ENCODE measurements at places on chromosomes 1 and 21.
A peak's percentile ranks its signal among the peaks of the same experiment; 100 is the strongest.

DNA sequence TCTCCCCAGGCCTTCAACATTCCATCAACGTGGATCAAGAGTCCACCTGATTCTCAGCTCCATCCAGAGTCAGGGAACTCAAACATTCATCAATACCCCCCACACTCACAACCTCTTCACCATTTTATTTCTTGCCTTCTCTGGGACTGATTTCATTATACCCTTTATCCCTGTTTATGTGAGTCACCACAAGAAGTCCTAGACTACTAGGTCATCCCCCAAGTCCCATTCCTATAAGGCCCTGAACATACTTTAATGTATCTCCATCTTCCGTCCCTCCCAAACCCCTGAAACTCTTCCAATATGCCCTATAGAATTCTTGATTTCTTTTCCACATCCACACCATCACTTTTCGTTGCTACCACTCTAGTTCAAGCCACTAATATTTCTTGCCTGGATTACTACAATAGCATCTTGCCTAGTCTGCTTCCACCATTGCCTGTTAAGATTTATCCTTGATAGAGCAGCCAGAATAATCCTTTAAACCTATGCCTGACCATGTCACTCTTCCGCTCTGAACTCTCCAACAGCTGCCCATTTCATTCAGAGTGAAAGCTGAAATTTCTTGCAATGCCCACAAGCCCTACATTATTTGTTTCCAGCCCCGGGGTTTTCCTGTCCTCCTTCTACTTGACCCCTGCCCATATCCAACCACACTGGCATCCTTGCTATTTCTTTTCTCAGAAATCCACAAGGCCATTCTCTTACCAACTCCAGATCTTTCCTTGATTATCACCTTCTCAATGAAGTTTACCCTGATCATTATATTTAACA is 9.4 kb upstream of the SAMD13 start:
- DNase-seq, result no peak

DNA sequence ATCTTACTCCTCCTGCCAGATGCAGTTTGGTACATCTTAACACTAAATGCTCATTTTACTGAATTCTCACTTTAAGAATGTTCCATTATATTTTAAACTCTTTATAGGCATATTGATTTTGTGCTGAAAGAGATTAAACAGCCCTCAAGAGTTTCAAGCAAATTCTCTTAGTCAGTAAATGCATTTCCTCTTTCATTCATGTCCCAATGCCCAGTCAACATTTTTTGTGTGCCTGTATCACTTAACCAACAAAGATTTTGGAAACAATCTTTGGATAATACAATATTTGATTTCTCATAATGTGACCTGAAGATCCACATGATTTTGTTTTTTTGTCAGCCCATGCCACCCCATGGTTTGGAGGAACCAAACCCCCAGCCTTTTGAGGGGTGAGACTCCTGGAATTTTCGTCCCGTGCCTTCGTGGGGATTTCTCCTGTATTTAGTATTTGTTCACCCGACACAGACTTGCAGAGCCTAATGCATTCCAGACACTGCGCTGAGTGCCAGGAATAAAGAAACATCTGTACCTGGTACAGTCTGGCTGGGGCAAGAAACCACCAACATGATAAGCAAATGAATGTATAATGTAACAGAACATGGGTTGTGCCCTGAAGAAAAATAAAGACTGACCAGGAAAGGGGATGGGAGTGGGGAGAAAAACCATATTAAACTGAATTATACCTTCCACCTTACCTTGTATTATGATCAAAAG is 47.1 kb upstream of the ETS2 start:
- DNase-seq, result no peak

- DNase-seq, result no peak
Observed at GRCh38 chr1:4786055-4786454, 131.6 kb downstream of the AJAP1 start.

DNA sequence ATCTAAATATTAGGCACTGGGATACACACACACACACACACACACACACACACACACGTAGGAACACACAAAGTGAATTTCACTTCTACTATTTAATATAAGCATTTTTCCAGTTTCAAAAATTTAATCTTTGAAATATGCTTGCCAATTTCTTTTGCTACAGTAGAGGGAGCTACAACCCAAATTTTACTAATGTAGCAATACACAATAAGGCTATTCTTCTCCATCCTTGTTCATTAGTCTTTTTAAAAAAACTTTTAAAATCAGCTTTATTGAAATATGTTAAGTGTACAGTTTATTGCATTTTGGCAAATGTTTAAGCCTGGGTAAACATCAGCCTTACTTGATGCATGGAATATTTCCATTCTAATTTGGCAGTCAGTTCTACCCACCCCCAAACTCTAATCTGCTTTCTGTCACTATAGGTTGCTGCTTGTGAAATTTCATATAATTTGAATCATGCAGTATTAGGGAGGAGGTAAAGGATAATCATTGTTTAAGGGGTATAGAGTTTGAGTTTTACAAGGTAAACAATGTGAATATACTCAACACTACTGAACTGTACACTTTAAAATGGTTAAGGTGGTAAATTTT is 93.0 kb upstream of the TENT5C start:
- peak; percentile 46 for DNase-seq

DNA sequence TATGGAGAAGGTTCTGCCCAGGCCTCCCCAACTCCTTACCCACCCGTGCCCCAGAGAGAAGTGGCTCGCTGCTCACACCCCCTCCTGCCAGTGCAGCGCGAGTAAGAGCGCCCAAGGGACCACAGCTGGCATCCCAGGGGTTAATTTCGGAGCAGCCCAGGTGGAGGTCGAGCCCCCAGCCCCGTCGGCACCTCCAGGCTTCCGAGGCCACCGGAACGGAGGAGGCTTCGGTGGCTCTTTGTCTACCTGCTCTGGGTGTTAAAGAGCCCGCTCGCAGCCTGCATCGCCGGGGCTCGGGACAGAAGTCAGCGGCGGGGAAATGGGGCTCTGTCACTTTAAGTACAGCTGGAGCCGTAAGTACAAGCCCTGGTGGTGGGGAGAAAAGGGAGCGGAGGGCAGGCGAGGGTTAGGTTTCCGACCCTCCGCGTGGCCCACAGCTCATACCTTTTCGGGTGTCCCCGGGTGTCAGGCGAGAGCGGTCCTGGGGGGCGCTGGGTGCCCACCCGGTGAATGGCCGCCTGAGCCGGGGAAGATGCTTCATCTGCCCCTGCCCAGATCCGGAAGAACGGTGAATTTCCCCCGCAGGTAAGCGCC is 89.4 kb upstream of the IPO9 start:
- DNase-seq, result peak; percentile 52

GRCh38 chr1:118047006-118047649 is 117.6 kb downstream of the WDR3 start:
- no peak for DNase-seq

GRCh38 chr21:32334980-32335531 is 36.4 kb downstream of the MRAP start:
- no peak for DNase-seq

DNA sequence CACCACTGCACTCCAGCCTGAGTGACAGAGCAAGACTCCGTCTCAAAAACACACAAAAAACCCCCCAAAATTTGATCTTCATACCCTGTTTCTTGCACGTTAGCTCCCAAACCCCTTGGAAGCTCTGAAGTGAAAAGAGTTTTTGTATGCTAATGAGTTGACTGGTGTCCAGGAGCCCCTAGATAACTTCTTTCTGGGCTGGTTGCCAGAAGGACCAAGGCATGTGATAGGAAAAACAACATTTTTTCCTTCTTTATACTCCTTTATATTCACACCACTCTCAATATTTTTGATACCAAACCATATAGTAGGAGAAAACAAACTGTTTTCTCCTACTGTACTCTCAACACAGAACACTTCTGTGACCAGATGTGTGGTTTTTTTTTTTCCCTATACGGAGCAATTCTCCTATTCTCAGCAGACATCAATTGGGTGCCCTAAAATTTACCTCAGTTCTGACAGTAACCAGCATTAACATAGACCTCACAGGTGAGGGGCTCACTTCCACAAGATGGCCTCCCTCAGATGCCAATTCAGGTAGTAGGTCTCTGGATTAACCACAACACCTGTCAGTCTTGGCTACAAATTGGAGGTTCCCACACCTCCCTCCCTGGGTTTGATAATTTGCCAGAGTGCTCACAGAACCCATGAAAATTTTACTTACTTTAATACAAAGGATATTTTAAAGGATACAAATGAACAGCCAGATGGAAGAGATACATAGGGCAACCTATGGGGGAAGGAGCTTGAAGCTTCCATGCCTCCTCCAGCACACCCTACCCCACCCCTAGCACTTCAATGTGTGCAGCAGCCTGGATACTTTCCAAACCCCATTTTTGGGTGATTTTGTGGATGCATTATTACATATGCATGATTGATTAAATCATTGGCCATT is 25.6 kb downstream of the ZYG11B start:
- DNase-seq, result no peak

DNA sequence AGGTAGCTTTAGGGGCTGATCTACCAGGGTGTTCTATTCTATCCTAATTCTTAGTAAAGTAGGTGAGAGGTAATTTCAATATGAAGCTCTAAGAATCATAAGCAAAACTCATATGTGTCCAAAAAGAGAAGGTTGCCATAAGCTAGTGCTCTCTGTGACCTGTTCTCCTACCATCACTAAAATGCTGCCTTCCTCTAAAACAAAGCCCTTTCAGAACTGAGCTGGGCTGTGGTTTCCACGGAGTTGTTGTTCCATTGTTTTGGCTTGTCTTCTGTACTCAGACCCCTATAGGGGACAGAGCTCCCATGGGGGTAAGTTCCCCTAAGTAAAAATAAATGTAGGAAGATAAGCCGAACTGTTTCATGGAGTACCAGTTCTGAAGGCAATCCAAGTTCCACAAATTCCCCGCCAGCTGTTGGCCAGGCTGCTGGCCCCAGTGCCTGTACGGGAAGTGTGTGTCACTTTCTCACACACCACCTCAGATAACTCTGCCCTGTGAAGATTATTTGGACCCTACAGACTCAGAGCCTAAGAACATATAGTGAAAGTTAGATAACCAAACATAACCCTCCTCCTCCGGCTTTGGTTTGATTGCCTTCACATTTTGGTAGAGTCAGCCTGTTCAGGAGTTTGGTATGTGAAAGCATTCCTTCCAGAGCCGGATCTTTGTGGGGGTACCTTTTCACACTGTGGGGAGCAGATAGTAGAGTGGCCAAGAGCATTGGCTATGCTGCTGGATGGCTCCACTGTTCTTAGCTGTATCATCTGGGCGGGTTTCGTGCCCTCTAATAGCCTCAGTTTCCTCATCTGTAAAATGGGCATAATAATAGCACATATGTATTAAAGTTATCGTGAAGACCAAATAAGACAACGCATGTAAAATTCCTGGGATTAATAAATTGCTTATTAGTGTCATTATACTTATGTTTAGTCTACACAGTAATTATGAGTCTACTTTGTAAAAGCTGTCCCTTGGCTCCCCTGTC is 10.8 kb downstream of the DPT start:
- DNase-seq, result no peak

DNA sequence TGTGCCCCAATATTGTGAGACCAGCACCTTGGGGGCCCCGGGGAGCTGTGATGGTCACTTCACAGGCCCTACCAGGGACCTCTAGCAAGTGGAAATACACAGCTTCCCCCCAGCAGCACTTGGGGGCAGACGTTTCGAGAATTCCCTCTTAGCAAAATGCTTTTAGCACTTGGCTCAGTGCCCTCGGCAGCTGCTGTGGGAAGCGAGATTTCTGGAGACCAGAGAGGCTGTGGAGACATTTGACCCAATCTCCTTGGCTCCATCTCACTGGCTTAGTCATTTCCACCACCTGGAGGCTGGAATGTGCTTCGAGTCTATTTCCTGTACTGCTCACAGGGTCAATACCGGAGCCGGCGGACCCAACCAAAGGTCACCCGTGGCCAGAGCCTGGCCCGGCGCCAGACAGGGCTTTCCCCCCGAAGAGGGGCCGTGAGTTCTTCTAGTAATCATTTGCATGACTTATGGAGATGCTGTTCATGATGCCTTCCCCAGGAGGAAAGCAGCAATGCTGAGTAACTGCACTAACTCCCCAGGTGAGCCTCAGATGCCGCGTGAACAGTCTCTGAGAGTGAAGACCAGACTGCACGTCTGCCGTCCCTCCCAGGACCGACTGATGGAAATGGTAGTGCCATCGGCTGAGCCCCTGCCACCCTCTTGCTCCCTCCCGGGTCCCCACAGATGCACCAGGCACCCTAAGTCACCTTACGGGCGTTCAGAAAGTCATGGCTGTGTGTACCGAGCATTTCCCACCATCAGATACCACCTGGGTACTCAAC is 4.4 kb upstream of the C2CD2 start:
- no peak for DNase-seq

GRCh38 chr1:182493063-182493462 is 43.1 kb downstream of the RGSL1 start:
- DNase-seq, result no peak

GRCh38 chr1:51115714-51116404 is 13.8 kb downstream of the C1orf185 start:
- DNase-seq, result no peak

- DNase-seq, result no peak
Observed at GRCh38 chr1:59617434-59617833, 197.3 kb upstream of the HOOK1 start.

DNA sequence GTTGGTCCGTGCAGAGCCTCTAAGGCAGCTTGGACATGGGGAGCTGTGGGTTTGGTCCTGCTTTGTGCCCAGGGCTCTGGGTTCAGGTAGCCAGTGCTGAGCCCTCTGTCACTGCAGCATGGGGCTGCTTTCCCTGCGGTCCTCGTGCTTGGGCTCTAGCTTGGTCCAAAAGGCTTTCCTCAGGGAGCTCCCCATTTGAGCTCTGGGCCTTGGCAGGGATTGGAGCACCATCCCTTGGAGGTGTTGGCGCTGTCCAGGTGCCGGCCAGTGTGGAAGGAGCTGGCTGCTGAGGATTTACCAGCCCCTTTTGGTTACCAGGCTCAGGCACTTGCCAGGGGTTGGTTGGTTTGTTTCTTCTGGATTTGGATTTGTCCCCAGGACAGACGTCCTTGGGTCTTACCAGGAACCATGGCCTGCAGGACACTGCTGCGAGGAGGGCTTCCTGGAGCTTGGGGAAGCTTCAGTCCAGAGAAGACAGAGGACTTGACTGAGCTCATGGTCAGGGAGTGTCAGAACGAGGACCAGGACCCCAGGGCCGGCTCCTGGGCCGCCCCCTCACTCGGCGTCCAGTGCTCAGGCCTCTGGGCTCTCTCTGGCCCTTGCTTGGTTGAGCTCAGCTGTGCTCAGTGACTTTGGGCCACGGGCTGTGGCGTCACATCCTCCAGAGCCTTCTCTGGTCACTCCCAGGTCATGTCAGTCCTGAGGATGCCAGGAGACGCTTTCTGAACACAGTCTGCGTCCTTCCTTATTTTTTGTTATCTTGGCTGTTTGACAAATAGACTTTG is 224.7 kb downstream of the CAMTA1 start:
- DNase-seq, result no peak

- DNase-seq, result no peak
Observed at GRCh38 chr1:170075186-170075585, 691 bp upstream of the KIFAP3 start.

- DNase-seq, result no peak
Observed at GRCh38 chr1:205343431-205344065, 13.2 kb downstream of the KLHDC8A start.

DNA sequence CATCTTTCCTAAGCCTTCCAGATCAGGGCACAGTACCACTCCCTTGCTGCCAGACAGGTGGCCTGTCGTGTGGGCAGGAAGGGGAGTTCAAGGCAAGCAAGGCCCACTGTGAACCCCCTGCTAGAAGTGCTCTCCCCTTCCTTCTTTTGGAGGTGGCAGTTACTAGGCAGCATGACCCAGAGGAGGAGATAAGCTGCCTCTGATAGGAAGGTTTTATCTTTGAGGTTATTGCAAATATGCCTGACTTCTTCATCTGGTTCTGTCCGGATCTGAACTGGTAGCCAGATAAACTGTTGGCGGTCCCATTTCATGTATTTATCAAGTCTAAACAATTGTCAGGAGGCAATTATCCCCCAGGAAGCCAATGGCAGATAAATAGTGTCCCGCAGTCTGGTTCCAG is 198.2 kb upstream of the LMO4 start:
- DNase-seq, result no peak

GRCh38 chr1:229254910-229255541 is 15.9 kb upstream of the RAB4A start:
- peak; percentile 60 for DNase-seq

Measured in CD4-positive, alpha-beta T cell treated with Interleukin-21 for 1 hour (primary cell).